ENCODE measurements at places on chromosomes 4 and X.

DNA sequence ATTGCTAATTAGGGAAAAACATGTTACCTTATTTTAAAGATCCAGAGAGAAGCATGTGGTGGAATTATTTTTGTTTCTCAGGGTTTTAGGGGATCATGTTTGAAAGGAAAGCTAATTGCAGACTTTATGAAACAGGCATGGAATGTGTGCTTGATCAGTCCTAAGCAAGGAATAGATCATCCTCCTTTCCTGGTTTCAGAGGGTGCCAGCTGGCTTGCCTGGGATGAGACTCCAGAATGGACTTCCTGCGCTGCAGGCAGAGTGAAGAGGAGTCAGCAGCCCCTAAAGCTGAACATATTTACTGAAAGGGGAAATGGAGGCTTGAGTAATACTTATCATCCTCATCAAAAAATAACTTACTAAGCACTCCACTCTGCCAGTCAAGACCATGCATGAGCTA lies 13.3 kb downstream of the FGF5 start:
- no peak for DNase-seq

GRCh38 chrX:44989995-44990770 lies 117.2 kb downstream of the KDM6A start:
- no peak for DNase-seq

DNA sequence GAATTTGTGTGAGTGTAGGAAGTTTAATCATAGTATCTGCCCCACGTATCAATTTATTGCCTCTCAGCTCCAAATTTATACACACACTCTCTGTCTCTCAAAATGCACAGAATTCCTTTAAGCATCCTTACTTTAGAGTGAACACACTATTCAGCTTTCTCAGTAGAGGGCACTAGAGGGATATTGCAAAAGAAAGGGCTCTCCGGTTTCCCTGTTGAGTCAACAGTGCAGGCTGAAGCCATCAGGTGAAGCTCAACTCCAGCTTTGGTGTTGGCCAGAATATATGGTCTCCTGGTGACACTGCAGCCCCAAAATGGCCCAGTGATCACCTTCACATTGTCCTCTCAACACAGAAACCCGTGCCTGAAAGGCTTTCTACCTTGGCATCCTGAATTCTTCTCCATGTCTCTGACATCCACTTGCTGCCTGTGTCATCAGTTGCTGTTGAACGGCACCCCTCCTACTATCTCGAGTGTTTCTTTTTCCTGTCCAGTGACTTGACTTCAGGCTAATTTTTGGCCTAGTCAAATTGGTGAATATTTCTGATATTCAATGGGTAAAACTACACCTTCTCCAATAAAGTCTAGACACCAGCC lies 670.5 kb downstream of the GABRG1 start:
- DNase-seq = no peak

GRCh38 chr4:177033135-177033534 lies 240.4 kb upstream of the VEGFC start:
- DNase-seq = no peak

DNA sequence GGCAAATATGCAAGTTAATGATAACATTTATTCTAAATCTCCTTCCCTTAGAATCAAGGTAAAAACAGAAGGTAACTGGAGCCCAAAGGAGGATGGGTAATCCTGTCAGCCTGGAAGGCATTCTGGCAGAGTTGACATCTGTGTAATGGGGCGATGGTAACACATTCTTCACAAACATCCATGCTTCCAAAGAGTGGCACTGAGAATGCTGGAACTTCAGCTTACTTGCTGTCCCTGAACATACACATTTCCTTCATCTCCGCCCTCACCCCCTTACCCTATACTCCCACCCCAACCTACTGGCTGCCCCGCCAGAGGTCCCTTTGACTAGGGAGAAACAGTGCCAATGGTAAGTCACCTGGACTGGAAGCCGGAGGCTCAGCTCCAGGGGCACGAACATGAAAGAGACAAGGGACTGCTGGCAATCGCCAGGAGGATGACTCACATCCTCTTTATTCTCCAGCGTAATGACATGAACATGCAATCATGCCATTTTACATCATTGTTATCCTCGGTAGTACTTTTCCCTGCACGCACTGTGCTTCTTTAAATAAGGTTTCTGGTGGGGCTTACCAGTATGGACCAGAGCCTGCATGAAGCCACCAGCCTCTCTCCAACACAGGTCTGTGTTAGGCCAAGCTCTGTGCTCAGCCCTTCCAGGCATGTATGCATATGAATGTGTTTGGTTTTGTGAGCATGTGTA lies 694.2 kb upstream of the TENM3 start:
- DNase-seq = no peak

DNA sequence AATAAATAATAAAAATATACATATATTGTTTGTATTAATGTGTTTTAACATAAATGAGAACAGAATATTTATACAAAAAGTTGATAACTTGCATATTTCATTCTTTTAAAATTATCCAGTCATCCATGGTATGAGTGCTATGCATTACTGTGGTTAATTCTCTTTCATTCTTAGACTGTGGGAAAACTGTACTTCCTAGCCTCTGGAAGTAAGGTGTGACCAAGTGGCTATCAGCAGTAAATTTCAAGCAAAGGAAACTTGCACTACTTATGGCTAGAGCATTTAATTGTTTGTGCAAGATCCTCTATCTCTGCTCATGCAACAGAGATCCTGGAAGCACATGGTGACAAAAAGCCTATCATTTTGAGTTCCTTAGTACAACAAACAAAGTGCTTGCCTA lies 1054.5 kb upstream of the PABPC4L start:
- no peak for DNase-seq

DNA sequence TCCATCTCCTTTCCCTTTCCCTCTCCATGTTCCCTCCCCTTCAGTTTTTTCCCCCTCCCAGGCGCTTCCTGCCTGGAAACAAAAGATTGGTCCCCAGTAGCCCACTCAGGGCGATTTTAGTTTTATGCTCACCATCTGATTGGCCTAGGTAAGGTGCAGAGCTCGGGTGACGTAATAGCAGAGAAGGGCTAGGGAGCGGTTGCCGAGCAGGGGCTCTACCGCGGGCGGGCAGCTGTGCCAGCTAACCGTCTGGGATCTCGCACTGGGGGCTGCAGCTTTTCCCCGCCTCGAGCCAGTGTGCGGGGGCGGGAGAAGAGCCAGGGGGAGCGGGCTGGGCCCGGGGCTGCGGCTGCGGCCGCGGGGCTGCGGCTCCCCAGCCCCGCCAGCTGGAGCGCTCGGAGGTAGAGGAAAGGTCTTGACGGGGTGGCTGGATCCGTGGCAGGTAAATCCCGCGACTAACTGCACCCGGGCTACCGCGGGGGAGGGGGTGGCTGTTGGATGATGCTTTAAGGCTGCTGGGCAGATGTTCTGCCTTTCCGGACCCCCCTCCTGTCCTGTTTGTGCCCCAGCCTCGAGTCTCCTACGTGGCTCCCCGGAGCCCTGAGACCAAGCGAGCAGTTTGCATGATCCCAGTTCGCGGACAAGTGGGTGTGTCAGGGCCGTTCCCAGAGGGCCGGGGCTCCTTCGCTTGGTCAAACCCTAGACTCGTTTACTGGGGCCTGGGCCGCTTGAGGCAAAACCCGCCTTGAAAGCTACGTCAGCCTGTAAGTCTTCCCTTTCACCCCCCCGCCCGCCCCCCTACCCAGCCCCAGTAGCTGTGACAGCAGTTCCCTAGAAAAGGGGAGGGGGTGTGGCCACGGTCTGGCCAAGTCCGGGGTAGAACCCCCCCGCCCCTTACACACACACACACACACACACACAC lies at the start of gene PAK3:
TSS of gene PAK3 (plus strand) at position 218 of the 922 bp plus-strand sequence. CDS start 26,913 bp downstream, outside the sequence.
- peak; percentile 3 for DNase-seq

DNA sequence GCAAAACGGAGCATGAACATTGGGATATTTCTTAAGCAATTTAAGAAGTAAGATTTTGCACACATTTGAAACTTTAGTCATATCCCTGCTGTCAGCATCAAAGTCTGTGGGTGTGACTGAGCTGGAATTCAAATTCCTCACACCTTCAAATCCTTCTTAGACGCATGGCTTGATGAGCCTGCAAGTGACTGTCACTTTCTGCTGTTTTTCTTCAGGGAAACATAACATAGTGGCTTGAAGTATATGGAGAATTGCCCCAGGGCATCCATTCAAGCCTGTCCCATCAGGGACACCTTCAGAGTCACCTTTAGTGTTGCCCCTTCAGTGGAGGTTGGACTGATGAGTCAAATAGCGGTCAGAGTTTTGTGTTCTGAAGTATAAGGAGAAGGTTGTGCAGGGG lies 17.4 kb downstream of the FHDC1 start:
- DNase-seq = no peak

- DNase-seq = no peak
Observed at GRCh38 chr4:160956875-160957274, 1206.9 kb downstream of the FSTL5 start.

DNA sequence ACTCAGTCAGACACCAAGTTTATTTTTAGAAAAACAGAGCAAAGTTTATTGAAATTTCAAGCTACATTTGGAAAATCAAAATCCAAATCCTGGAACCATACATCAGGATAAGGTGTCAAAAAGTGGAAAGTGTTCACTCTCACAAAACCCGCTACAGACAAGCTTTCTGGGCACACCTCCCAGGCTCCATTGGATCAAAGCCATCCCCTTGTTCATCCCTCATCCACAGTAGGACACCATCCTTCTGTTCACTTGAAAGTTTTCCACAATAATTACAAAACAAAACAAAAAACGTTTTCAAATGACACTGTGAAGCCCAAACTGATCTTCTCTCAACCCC lies 62.4 kb downstream of the TSC22D3 start:
- DNase-seq = no peak

GRCh38 chr4:162661913-162662312 lies 498.1 kb upstream of the FSTL5 start:
- DNase-seq = no peak

DNA sequence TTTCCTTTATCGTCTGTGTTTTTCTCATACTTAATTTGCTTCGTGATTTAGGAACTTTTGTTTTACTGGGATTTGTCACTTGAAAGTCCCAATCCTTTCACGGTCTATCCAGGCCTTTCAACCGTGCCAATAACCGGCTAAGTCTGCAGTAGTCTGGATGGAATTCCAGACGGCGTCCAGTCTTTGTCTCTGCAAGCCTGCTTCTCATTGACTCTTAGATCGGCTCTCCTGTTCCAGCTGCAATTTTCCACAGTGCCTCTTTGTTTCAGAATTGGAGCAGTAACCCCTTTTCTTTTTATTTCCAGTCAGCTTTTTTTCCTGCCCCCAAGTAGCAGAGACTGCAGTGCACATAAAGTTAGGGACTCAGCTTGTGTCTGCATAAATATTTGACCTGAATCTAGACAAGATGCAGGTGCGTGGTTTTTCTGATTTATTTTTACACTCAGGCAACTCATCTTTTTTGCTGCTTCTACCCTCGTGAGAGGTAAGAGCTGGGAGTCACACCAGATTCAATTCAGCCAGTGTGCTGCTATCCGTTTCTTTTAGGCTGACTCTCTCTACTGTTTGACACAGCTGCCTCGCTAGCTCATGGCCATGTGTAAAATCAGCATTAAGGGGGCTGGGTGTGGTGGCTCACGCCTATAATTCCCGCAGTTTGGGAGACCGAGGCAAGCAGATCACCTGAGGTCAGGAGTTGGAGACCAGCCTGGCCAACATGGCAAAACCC lies 37.4 kb upstream of the DHRSX start:
- DNase-seq = no peak

GRCh38 chrX:139178980-139179379 lies 351.6 kb upstream of the F9 start:
- DNase-seq = no peak

DNA sequence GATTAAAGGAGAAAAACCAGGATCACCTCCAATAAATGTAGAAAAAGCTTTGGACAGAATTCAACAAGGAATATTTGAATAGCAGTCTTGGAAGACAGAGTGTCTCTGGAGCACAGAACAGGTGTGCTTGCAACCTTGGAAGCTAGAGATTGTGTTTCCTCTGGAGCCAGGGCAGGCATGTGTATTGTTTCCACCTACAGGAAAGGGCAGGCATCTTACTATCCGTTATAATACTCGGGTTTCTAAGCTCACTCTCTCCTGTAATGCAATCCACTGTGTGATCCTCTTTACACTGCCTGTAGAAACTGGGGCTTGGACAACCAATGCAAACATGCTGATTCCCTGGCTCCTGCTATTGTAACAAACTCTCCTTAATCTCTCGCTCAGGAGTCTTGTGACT lies 14.4 kb downstream of the CCDC110 start:
- DNase-seq = no peak

- no peak for DNase-seq
Observed at GRCh38 chrX:130184857-130185256, 13.1 kb downstream of the RAB33A start.

- DNase-seq = no peak
Observed at GRCh38 chr4:78711676-78712075, 64.5 kb upstream of the BMP2K start.

GRCh38 chr4:97134456-97134855 lies 1008.8 kb downstream of the STPG2 start:
- DNase-seq = no peak

Measured in thoracic aorta (tissue), 2 donors.